ENCODE measurements at places on chromosomes 2 and 18.

GRCh38 chr2:96949701-96950350 is 36.6 kb downstream of the FAM178B start:
- no peak for DNase-seq

DNA sequence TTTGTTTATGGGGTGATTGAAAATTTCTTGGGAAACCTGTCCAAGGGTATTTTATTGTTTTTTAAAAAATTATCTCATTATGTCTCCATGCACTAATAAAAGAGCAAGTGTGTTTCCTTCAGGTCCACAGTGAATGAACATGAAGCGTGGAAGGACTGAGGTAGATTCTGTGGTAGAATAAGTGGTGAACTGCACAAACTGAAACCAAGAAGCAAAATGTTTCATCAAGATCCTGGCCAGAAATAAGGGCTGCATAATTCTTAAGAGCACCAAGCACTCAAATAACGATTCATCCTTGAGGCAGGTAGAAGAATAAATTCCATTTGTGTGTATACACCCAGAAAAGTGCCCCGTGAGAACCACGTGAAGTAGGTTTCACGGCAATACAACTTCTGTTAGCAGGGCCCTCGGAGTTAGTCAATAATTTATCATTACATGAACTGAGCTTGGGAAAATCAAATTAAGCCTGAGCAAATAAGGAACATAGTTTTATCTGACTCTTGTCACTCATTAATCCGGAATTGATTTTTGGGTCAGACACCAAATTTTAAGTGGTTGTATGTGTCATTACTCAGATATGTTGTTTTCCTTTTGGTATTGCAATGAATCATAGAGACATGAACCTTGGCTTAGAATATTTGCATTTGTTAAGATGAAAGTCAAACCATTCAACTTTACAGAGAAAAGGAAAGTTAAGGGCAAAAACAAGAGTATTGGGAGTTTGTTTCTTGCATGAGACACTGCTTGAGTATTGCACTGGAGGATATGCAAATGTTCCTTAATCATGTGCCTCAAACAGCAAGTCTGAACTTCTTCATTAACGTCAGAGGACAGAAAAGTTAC is 472.6 kb upstream of the NETO1 start:
- DNase-seq: no peak

- no peak for DNase-seq
Observed at GRCh38 chr2:14445670-14446069, 186.8 kb upstream of the LRATD1 start.

- DNase-seq: no peak
Observed at GRCh38 chr2:152167065-152167464, 8.5 kb downstream of the STAM2 start.

- no peak for DNase-seq
Observed at GRCh38 chr2:77192811-77193289, 329.3 kb downstream of the LRRTM4 start.

- DNase-seq: no peak
Observed at GRCh38 chr2:131035112-131035825, 58.0 kb downstream of the FAM168B start.

DNA sequence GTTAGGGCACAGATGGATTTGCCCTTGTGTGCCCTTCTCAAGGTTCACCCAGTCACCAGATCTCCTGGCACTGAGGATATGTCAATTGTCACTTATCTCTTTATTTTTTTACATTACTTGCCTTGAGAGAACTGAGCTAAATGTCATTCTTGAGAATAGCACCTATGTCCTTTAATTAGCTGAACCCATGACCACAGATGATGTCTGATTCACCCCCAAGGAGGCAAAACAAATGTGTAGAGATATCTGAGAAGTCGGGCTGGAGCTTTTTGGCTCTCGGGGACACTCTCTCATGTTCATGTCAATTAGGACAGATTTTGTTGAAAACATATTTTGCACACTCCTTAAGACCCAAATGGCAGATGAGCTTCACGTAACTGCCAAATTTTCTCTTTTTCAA is 171.4 kb upstream of the LRRTM1 start:
- no peak for DNase-seq

DNA sequence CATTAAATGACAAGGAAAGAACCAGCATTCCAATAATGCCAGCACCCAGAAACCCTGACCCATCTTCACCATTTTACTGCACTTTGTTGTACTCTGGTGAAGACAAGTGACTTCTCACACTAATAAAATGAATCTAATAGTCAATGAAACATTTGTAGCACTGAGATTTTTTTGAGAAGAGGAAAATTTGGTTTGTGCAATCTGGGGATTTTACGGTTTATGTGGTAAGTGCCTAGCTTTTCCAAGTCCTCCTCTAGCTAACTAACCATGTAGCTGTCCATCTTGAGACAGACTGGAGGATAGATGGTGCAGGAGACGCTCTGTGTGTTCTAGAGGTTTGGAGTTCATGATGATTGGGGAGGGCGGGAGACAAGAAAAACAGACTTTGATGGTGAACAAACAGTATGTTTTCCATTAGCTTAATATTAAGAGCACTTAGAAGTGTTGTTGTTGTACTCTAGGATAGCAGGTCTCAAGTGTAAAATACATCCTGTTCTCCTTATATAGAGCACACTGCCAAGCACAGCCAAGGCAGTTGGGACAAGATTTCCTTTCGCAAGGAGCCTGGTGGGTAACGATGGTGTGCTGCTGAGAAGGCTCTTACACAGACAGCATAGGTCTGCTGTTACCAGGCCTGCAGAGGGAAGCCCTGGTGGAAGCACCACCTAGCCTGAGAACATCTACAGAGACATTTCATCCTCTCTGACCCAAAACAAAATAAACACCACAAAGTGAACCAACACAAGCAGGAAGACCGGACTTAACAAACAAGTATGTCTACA is 83.7 kb downstream of the BCL11A start:
- no peak for DNase-seq

- no peak for DNase-seq
Observed at GRCh38 chr2:14712111-14712510, 79.6 kb downstream of the LRATD1 start.

DNA sequence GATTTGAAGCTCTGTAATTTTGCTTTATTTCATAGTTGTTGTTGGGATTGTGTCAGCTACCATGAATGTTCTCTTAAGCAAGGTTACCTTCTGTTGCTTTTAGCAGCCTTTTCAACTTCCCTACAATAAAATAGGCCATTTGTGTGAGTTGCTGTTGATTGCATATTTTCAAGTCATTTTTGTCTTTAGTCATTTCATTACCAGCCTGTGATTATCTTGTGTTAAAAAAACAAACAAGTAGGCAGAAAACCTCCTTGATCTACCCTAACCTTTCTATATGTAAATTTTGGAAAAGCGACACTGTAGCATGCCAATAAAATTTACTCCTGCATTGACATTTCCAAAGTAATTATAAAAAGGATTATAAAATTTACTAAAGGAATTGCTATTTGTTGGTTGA is 19.3 kb downstream of the GREB1L start:
- no peak for DNase-seq

DNA sequence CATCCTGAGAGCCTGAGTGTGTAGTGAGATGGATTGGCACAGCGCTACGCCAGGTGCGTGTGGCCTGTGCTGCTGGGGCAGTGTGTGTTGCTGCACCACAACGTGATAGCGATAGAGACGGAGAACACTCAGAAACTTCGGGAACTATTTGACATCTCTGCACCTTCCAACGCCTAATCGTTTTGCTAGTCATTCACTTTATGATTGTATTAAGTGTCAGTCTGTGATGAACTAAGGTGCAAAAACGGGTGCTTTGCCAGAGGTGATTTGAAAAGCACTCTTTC is 26.0 kb upstream of the IGFBP2 start:
- DNase-seq: no peak

- no peak for DNase-seq
Observed at GRCh38 chr18:5429681-5430080, 114.1 kb downstream of the EPB41L3 start.

DNA sequence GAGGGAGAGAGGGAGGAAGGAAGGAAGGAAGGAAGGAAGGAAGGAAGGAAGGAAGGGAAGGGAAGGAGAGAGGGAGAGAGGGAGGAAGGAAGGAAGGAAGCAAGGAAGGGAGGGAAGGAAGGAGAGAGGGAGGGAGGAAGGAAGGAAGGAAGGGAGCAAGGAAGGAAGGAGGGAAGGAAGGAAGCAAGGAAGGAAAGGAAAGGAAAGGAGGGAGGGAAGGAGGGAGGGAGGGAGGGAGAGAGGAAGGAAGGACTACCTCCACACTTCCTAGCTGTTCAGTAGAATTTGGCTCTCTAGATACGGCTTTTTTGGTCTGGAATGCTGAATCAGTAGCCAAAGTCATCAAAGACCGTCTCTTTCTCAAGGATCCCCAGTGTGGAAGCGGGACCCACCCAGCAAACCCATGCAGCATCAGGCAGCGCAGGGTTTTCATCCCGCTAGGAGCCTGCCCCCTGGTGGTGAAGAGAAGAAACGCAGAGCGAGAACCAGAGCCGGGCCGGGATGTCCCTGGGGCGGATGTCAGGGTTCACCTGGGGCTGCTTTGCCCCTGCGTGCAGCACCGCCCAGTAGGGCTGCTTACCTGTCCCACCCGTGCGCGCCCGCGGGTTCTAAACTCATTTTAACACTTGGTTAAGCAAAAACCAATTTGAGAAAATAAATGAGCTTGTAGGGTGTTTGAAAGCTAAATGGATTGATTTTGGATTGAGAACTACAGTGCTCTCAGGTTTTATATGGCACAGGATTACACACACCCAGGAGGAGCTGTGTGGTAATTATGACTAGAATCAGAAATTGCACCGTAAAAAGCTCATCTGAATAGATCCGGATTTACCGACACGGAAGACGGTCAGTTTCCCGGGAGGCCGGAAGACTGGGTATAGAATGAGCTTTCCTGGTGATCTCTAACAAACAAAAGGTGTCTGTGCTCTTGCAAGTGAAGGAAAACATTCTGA is 48.1 kb upstream of the ARL4C start:
- no peak for DNase-seq

DNA sequence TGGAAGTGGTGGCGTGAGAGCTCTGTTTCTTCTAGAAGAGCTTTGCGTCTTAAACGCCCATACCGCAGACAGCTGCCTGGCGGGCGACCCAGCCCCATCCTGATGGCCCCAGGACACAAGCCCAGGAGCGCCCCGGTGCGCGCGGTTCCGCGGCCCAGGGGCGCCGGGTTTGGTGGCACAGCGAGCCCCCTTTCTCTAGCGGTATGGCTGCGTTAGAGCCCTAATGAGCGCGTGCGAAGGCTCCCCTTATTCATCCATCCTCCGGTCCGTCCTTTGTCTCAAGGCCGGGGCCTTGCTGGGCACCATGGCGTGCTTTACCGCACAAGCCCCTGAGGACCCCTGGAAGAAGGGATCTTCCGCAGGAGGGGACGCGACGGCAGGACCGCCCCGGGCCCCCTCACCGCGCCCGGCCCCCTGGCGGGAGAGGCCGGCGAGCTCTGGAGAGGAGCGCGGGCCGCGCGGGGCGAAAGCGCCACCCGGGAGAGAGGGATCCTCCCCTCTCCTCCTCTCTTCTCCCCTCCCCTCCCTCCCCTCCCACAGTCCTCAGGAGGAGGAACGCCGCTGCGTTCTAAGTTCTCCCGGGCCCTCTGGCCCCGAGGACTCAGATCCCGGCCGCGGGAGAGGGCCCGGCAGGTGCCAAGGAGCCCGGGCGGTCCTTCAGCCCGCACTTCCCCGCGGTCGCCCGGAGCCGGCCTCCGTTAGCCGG is 626 bp upstream of the SLC1A4 start:
- DNase-seq: no peak

DNA sequence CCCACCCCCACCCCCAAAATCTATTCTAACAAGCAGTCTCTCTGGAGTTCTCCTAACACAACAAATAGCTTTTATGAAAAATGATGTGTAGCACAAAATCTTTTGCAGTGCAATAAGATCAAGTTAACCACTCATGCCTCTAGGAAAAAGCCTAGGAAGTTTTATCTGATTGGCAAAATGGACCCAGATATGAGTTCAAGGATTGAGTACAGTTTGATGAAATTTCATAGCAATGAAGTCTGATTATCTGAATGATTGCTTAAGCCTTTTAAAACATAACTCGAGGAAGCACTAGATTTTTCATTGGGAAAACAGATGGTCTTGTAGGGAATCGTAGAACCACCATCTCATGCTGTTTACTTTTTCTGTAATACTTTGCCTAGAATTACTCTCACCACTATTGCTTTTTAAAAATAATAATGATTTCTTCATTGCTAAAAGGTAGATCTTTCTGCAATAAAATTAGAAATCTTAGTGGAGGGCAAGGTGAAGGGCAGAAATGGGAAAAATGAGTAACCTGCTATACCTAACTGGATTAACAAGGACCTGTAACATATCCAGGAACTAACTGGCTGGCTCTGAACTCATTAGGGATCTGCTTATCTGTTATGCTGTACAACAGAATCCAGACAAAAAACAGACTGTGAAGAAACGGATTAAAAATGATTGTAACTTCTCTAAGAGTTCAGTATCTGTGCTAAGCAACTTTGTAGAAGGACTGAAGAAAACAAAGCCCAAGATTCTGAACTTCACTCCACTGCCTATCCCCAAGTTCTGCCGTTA is 73.7 kb upstream of the ETAA1 start:
- DNase-seq: no peak

DNA sequence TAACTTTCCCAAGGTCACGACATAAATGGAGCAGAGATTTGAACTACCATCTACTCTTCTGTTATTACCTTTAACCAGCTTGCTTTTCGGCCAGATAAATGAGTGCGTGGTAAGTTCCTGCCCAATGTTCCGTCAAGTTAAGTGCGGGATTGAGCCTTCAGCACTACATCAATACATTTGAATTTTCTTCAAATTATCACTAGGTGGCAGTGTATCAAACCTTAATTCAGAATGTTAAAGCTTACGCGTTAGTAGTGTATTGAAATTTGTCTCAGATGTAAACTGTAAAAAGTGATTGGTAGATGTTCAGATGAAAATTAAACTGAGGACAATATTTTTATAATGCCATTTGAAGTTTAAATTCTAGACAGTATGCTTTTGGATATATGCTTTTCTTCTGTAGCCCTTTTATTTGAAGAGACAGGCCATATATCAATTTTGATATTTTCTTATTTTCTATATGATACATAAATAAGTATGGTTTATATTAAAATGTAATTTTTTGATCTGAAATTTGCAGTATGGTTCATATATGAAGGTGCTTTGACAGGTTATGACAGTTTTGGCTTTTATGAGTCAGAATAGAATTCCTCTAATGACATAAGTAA is 681.3 kb downstream of the ADCYAP1 start:
- DNase-seq: no peak

- DNase-seq: no peak
Observed at GRCh38 chr2:191740016-191740419, 62.1 kb downstream of the NABP1 start.

DNA sequence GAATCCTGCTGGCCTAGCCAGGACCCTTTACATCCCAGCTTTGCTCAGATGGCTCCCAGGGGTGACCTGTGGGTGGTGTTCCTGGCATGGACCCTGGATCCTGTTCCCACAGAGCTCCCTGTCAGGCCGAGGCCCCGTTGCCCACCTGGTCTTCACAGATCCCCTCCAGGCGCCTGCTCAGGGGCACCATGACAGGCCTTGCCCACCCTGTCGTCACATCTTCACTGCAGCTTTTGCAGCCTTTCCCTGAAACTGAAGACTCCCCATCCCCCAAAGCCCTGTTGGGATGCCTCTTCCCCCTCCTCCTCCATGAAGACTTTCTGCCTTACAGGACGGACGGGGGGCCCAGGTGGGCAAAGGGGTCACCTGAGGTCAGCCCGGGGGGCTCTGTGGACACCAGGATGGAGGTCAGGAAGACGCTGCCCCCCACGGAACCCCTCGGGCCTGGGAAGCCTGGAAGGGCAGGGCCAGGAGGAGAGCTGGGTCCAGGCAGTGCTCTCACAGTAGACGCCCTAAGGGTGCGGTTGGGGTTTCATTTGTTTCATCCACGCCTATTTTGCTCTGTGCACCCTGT is 13.0 kb upstream of the KIF1A start:
- no peak for DNase-seq

GRCh38 chr18:934518-935133 is 30.0 kb downstream of the ADCYAP1 start:
- no peak for DNase-seq
